ENCODE measurements at places on chromosomes 4 and X.

DNA sequence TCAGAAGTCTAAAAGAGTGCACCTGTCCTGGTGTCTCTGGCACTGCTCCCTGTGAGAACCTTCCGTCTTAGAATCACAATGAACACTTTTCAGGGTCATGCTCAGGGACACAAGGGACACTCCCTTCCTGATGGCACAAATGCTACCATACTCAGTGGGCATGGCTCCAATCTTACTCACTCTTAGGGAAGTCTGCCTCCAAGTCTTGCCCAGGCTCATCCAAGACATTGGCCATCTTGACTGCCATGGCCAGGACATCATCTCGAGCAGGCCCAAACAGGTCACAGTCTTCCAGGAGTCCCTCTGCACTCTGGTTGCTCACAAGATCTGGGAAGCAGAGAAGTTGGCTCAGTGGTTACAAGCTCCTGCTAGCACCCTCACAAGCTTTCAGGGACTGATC is 8.8 kb downstream of the ZMYM3 start:
- no peak for DNase-seq

DNA sequence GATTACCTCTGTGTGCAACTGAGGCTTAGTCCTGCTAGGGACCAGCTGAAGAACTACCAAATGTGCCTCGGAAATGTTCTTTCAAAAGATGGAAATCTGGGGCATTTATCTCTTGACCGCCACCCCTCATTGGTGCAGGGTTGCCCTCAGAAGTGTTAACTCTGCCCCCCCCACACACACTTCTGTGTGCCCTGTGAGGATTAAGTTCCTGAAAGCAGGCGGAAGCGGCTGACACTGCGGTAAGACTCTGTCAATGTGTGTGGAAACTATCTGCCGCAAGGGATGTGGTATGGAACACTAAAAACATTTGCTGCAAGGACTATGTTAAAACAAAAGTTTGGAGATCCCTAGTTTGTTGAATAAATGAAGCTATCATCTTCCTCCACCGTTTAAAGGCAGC is 106.9 kb upstream of the NDP start:
- no peak for DNase-seq

DNA sequence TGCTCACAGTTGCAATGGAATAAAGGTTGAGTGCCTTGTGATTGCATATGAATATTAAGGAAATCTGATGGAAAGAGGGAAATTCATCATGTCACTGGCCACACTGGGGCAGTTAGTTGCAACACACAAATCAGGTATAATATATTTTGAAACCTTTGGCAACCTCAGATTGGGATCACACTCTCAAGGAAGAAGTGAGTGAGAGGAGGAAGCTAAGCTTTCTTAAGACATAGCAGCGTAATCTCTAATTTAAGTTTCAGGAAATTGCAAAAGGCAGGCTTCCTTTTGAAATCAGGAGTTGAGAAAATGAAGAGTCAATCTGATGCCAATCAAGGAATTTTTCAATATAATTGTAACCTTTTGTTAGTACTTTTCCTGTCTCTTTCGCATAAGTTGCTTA is 12.3 kb upstream of the CLTRN start:
- DNase-seq: no peak

DNA sequence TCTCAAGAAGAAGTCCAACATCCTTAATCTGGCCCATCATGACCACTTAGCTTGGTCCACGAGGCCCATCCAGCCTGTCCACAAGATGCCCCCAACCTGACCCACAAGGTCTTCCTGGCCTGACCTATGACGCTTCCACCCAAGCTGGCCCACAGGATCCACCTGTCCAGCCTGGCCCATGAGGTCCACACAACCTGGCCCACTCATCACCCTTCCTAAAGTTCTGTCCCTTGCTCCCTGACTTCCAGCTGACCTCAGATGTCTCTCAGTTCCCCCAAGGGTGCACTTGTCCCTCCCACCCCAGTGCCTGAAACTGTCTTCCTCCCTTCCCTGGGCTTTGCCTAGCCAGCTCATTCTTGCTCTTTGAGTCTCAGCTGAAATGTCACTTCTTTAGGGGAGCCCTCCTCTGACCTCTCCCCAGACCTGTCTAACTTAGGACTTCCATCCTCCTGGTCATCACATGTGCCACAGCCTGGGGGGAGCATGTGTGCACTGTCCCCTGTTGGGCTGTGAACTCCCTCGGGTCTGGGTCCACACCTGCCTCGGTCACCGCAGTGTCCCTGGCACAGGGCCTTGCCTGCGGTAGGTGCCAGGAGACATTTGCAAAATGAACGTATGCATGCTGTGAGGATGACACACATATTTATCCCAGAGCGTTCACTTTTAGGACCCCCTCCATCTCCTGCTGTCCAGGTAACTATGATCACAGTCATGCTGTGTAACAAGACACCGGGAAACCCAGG is 61.7 kb downstream of the EVC start:
- no peak for DNase-seq

GRCh38 chr4:120819805-120820437 is 102.6 kb downstream of the PRDM5 start:
- DNase-seq: no peak

DNA sequence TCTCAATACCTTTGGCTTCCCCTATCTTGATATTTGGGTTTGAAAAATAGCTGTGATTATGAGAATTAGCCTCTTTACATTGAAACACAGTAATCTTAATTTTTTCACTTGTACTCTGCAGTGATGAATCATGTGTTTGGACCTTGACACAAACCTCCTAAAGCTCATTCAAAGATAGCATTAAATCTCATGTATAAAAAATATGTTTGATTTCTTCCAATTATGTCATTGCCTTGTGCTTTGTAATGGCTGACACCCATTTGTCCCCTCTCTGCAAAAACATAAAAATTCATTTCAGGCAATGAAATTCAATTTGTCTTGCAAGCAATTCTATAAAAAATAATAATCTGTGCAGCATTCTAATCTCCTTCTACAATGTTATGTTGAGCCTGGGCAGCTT is 422.4 kb upstream of the BOD1L1 start:
- DNase-seq: no peak

- DNase-seq: no peak
Observed at GRCh38 chr4:16034010-16034748, 49.6 kb downstream of the PROM1 start.

DNA sequence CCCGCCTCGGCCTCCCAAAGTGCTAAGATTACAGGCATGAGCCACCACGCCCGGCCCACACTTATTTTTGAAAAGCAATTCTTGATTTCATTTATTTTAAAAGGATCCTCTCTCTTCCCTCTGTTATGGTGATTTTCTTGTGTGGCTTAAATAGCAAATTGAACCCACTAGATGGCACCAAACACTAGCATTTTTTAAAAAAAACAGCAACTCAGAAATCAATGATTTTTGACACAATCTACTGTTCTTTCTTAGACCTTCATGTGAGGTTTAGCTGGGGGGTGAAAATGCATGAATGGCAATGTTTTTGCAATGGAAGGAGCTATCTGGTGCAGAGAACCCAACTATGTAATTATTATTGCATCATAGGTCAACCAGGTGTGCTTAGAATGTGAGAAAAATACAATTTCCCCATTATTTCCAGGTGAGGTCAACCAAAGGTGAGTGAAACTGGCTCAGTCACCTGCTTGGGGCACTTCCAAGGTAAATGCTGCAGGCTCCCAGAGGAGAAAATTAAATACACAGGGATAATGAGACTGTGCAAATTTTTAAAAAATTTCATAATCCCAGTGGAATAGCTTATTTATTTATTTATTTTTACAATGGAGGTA is 226.7 kb upstream of the PRKX start:
- no peak for DNase-seq

DNA sequence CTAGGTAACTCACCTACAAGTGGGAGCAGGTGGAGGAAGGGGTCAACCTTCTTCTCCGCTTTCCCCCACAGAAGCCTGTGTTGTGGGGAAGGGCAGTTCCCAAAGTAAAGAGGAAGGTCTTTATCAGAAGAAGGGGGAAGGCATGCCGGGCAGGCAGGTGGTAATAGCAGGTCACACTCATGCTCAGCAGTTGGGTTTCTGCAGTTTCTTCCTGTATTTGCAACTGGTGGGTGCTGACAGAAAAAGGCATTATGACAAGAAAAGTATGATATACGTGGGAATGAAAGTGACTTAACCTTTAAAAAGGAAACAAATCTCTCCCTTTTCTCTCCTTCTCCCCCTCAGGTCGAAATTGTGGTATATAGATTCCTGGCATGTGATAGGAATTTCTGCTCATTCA is 3.7 kb downstream of the MTMR1 start:
- DNase-seq: no peak

DNA sequence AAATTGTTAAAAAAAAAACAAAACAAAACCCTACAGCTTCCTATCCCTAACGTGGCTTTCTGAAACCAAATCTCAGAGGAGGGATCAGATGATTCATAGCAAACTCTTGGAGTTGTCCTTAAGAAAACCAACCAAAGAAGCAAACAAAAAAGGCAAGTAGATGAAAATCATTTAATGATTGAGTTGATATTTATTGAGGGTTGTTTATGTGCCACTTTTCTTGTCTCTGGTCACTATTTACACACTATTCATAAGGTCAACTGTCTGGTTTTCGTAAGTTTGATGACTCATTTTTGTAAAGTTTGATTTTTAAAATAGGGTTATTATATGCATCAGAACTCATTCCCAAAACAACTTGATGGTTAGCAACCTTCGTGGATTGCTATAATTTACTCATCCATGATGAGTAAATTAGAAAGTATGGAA is 133.4 kb downstream of the UNC5C start:
- DNase-seq: no peak

- no peak for DNase-seq
Observed at GRCh38 chr4:150063128-150063527, 15.1 kb upstream of the DCLK2 start.

DNA sequence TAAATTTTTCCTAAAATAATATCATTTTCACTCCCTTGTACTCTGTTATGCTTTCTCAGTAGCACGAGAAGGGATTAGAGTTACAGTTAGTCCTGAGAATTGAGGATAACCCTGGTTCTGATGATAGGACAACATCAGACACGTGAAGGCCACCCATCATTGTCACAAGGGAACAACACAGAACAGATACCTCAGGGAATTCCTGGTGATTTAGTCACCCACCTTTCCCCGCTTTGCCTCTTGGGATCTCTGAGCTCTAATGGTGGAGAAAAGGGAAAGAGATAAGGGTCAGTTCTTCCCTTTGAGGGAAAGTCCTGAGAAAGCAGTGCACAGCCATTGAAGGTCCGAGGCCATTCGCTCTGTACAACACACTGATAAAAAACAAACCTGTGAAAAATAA is 112.3 kb upstream of the GALNT7 start:
- no peak for DNase-seq

DNA sequence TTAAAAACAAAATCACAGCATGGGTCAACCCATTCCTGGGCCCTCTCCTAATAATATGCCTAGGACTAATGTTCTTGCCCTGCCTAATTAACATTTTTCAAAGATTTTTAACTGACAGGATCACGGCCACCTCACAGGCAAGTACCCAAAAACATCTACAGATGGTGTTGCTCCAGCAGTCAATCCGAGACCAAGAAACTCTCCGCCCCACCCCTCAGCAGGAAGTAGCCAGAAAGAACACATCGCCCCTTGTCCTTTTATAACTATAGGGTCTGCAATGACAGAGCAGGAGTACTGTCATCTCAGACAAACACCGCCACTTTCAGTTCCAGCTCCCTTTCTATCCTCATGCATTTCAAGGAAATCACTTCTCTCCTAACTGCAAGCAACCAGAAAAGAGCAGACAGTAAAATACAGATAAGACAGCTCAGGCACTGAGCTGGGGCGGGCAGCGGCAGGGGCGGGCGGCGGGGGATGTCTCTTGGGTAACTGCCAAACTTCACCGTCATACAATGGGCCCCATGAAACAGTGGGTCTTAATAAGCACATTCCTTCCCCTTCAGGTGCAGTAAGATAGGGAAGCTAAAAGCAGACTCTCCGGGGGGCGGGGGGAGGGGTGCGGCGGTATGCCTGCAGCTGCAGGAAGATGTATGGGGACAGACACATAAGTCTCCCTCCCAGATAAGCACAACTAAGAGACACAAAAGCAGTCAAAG is 67.4 kb downstream of the ZNF182 start:
- no peak for DNase-seq

DNA sequence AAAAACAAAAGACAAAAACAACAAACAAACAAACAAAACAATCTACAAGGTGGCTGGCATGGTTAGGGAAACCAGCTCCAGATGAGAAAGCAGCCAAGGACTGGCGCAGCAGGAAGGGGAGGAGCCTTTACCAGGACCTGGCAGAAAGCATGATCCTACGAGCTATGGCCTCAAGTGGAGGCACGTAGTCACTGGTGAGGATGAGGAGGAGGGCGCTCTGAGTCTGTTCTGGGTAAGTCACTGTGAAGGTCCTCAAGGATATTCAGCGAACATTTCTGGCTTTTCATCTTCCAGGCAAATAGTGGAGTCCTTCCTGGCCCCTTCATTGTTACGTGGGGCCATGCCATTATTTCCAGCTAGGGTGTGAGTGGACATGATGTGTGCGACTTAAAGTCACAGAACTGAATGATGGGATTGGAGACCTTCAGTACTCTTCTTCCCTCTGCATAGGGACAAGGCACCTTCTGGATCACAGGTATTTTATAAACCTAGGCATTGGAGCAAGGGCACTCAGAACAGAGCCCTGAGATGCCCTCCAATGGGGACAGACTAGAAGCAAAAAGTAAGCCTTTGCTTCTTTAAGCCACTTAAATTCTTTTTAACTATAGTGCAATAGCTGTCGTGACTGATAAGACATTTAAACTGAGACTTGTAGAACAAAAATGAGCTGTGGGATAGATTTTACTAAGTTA is 771.3 kb downstream of the RAB28 start:
- no peak for DNase-seq

- no peak for DNase-seq
Observed at GRCh38 chr4:116073051-116073450, 959.6 kb upstream of the NDST4 start.

Data from C1 segment of cervical spinal cord (tissue), 14 donors.